ENCODE measurements at places on chromosomes 1 and 21. TPM values are rescaled to one million over a fixed set of nuclear protein-coding genes. Genes with fewer than 3 reads are reported as not detected.

TRABD2B gene
- total RNA-seq = 1.4 TPM

PLA2G2C gene
- total RNA-seq = not detected

C8A gene
- not detected for total RNA-seq

GFI1 gene
- 0.25 TPM for total RNA-seq

KLF17 gene
- total RNA-seq = not detected

HSD11B1 gene
- 4.1 TPM for total RNA-seq

Data from left ventricle myocardium inferior (tissue), 1 donor.